ENCODE measurements at places on chromosomes 11 and 22. TPM values are rescaled to one million over a fixed set of nuclear protein-coding genes. Genes with fewer than 3 reads are reported as not detected.

- H3K4me1 ChIP-seq = peaks cover 76% of the 10 kb centered on the region
- peak overlapping the region; percentile 91 for H3K27ac ChIP-seq
- H3K27me3 ChIP-seq = no peaks in the 10 kb centered on the region
- H3K36me3 ChIP-seq = peaks cover 23% of the 10 kb centered on the region
These were observed 60.3 kb downstream of the UBASH3B start for GRCh38 chr11:122715548-122716440.

- no peak for DNase-seq
- peaks cover 2% of the 10 kb centered on the region for H3K36me3 ChIP-seq
- no peak overlapping the region for H3K27ac ChIP-seq
- peaks cover 16% of the 10 kb centered on the region for H3K4me1 ChIP-seq
- H3K27me3 ChIP-seq = peaks cover 91% of the 10 kb centered on the region
- H3K4me3 ChIP-seq = no peak overlapping the region
These were observed 3.0 kb downstream of the ELMOD1 start for GRCh38 chr11:107593951-107594350.

GRCh38 chr22:38110863-38111852 lies 674 bp upstream of the BAIAP2L2 start:
- no peak overlapping the region for H3K27ac ChIP-seq
- DNase-seq = no peak
- no peaks in the 10 kb centered on the region for H3K4me1 ChIP-seq
- no peak overlapping the region for H3K4me3 ChIP-seq
- H3K27me3 ChIP-seq = no peaks in the 10 kb centered on the region

- no peak overlapping the region for H3K4me3 ChIP-seq
- no peaks in the 10 kb centered on the region for H3K4me1 ChIP-seq
- peaks cover 11% of the 10 kb centered on the region for H3K27me3 ChIP-seq
- H3K36me3 ChIP-seq = no peaks in the 10 kb centered on the region
- no peak overlapping the region for H3K27ac ChIP-seq
- DNase-seq = no peak
These were observed 10.3 kb upstream of the RNF141 start for GRCh38 chr11:10551290-10551592.

Gene KCNJ1
- total RNA-seq = not detected

- H3K36me3 ChIP-seq = no peaks in the 10 kb centered on the region
- no peak overlapping the region for H3K4me3 ChIP-seq
- peaks cover 29% of the 10 kb centered on the region for H3K27me3 ChIP-seq
- no peak for DNase-seq
These were observed 130.7 kb downstream of the MN1 start for GRCh38 chr22:27670701-27671412.

GRCh38 chr22:26259510-26259909 lies 90.2 kb downstream of the SEZ6L start:
- peak; percentile 9 for DNase-seq
- H3K36me3 ChIP-seq = no peaks in the 10 kb centered on the region
- H3K27me3 ChIP-seq = peaks cover 22% of the 10 kb centered on the region
- no peak overlapping the region for H3K27ac ChIP-seq
- no peaks in the 10 kb centered on the region for H3K4me1 ChIP-seq
- no peak overlapping the region for H3K4me3 ChIP-seq

GRCh38 chr11:8168485-8169257 lies at the start of gene RIC3:
TSS of gene RIC3 (minus strand) at chr11:8169025. CDS start at chr11:8168989, 36 bp downstream.
- peaks cover 24% of the 10 kb centered on the region for H3K4me1 ChIP-seq
- DNase-seq = peak; percentile 65
- H3K4me3 ChIP-seq = peak within 1 kb of the TSS; percentile 84
- H3K36me3 ChIP-seq = peaks cover 11% of the 10 kb centered on the region

GRCh38 chr22:35697142-35697541 lies 20.5 kb upstream of the APOL5 start:
- H3K36me3 ChIP-seq = no peaks in the 10 kb centered on the region
- H3K27ac ChIP-seq = no peak overlapping the region
- no peaks in the 10 kb centered on the region for H3K4me1 ChIP-seq
- DNase-seq = peak; percentile 30
- H3K27me3 ChIP-seq = no peaks in the 10 kb centered on the region
- H3K4me3 ChIP-seq = no peak overlapping the region

DNA sequence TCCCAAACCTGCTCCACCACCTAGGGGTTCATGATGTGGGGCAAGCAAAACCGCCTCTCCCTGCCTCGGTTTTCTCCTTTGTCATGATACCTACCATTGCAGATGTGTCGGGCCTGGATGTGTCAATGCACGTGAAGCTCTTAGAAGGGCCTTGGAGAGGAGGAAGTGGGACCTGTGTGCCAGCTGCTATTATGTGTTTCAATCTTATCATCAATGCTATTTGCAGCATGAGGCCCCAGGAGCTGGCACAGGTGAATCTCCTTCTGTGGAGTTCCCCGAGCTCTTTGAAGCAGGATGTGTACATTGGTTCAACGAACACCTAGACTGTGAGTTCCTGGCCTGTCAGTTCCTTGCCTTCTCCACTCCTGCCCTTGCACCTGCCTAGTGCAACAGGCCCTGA lies 331.6 kb downstream of the CTTN start:
- no peaks in the 10 kb centered on the region for H3K27me3 ChIP-seq
- H3K27ac ChIP-seq = no peak overlapping the region
- no peak for DNase-seq
- no peaks in the 10 kb centered on the region for H3K36me3 ChIP-seq
- H3K4me1 ChIP-seq = no peaks in the 10 kb centered on the region
- no peak overlapping the region for H3K4me3 ChIP-seq

DNA sequence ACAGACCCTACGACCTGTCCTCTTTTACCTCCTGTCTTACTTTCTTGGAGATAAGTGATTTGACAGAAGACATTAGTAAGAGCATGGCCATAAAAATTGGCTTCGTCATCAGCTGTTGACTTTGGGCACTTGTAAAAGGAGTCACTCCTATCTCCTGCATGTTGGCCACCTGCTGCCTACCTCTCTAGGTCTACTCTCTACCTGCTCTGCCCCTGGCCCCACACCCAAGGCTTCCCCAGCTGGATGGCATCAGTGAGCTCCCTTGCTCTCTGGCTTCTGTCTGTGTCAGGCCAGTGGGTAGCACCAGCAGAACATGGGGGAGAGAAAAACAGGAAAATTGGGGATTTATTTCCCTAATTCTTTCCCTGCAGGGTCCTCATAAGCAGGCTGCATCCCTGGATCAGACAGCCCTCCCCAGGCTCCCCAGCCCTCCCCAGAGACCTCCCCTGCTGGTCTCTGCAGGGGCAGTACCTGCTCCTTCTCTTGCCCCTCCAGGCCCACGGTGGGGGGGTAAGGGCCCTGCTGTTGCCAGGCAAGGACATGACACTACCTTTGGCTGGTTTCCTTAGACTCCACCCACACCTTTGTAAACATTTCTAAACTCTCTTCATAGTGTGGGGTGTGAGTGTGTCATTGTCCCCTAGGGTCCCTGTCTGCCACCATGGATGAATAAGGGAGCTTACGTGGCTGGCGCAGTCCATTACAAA lies 157.0 kb upstream of the NECTIN1 start:
- no peaks in the 10 kb centered on the region for H3K4me1 ChIP-seq
- peaks cover 18% of the 10 kb centered on the region for H3K27me3 ChIP-seq
- no peaks in the 10 kb centered on the region for H3K36me3 ChIP-seq
- no peak overlapping the region for H3K4me3 ChIP-seq

DNA sequence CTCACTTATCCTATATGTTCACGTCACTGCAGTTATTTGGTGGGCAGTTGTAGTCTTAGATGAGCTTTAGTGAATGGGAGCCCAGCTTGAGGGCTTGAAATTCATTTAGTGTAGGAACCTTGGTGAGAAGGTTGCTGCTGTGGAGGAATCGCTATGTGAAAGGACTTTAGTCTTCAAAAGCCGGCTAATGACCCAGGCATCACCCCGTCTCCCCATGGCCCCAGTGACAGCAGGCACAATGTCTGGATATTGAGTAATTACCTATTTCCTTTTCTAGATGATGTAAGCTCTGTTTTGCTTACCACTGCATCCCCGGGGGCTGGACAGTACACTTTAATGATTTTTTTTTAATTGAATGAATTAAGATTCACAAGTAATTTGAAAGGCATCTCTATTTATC lies 283.2 kb downstream of the ST3GAL4 start:
- H3K4me3 ChIP-seq = no peak overlapping the region
- H3K27ac ChIP-seq = no peak overlapping the region
- H3K4me1 ChIP-seq = no peaks in the 10 kb centered on the region
- DNase-seq = no peak
- peaks cover 17% of the 10 kb centered on the region for H3K27me3 ChIP-seq
- H3K36me3 ChIP-seq = no peaks in the 10 kb centered on the region

- H3K27me3 ChIP-seq = peaks cover 16% of the 10 kb centered on the region
- no peak overlapping the region for H3K4me3 ChIP-seq
- no peaks in the 10 kb centered on the region for H3K4me1 ChIP-seq
- DNase-seq = no peak
- no peak overlapping the region for H3K27ac ChIP-seq
These were observed 219.3 kb upstream of the UBASH3B start for GRCh38 chr11:122436188-122436555.

Gene TEX54
- total RNA-seq = not detected

GRCh38 chr11:35040221-35040942 lies 98.6 kb upstream of the CD44 start:
- H3K4me3 ChIP-seq = peak overlapping the region; percentile 60
- H3K36me3 ChIP-seq = peaks cover 2% of the 10 kb centered on the region
- peak overlapping the region; percentile 89 for H3K27ac ChIP-seq
- peaks cover 3% of the 10 kb centered on the region for H3K27me3 ChIP-seq
- H3K4me1 ChIP-seq = peaks cover 45% of the 10 kb centered on the region

Gene IGSF9B
- total RNA-seq = 46.5 TPM

GRCh38 chr11:72112978-72113808 lies 698 bp upstream of the ANAPC15 start:
- no peaks in the 10 kb centered on the region for H3K27me3 ChIP-seq
- H3K4me1 ChIP-seq = peaks cover 18% of the 10 kb centered on the region
- peak overlapping the region; percentile 94 for H3K4me3 ChIP-seq
- peaks cover 6% of the 10 kb centered on the region for H3K36me3 ChIP-seq
- H3K27ac ChIP-seq = peak overlapping the region; percentile 99
- no peak for DNase-seq

DNA sequence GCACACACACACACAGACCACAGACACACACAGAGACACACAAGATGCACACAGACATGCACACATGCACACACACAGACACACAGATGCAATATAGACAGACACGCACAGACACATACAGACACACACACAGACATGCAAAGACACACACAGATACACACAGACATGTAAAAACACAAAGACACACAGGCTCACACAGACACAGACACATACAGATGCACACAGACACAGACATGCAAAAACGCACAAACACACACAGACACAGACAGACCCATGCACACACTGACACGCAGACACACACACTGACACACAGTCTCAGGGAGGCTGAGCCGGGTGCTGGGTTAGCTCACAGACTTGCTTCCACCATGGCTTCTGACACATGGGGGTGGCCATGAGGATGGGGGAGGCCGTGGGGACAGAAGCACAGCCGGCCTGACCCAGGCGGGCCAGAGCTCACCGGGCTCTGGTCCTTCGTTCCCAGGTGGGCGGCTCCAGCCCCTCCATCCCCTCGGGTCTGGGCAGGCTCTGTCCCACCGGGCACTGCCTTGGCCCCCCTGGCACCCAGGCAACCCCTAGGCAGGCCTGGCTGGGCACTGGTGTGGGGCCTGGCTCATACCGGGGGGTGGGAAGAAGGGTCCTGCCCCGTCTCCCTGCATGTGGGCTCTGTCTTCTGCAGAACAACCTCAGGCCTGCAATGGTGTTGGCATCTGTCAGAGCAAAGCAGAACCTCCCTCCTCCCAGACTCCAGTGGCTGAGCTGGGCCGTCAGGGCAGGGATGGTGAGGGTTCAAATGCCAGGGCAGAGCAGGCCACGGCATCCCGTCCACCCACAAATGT lies 1489.5 kb downstream of the BRD1 start:
- H3K4me1 ChIP-seq = no peaks in the 10 kb centered on the region
- H3K36me3 ChIP-seq = no peaks in the 10 kb centered on the region
- no peak overlapping the region for H3K27ac ChIP-seq
- no peak for DNase-seq

Gene ISX
- total RNA-seq = not detected

- DNase-seq = no peak
- no peak overlapping the region for H3K27ac ChIP-seq
- H3K27me3 ChIP-seq = no peaks in the 10 kb centered on the region
- no peaks in the 10 kb centered on the region for H3K4me1 ChIP-seq
- no peak overlapping the region for H3K4me3 ChIP-seq
These were observed 276.2 kb downstream of the BLID start for GRCh38 chr11:121839781-121840180.

DNA sequence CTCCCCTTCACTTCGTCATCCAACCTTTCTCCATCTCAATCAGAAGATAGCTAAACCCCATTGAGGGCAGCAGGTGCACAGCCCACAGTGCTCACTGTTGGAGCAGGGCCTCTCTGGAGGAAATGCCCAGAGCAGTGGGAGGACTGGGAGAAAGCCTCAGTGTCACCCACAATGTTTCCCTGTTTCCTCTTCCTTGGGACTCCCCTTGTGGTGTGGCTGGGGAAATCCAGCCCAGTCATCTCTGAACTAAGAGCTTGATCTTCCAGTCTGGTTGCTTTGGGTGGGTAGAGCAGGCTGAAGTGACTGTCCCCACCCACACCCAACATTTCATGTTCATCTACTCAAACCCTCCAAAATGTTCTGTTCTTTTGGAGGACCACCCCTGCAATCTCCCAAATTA lies 29.8 kb upstream of the EED start:
- peaks cover 57% of the 10 kb centered on the region for H3K4me1 ChIP-seq
- peaks cover 18% of the 10 kb centered on the region for H3K36me3 ChIP-seq
- peaks cover 10% of the 10 kb centered on the region for H3K27me3 ChIP-seq
- H3K27ac ChIP-seq = peak overlapping the region; percentile 73

DNA sequence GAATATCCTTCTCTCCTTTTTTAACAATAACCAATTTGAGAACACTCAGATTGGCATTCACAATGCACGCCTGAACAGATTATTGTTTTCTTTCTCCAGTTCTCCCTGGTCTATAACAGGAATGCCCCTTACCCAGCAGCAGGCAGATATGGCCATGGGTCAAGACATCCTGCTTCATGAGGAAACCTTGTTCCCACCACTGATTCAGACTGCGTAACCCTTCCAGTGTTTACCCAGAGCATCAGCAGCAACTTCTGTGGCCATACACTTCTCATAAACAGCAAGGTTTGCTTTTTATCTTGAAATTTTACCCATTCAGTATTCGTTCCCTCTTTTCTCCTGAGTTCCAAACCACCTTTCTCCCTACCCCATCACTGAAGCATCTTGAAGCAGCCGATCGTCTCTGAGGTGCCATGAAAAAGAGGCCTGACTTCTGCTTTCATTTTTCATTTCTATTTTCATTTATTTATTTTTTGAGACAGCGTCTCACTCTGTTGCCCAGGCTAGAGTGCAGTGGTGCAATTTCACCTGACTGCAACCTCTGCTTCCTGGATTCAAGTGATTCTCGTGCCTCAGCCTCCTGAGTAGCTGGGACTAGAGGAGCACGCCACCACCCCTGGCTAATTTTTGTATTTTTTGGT lies 9.6 kb downstream of the PTS start:
- H3K27ac ChIP-seq = peak overlapping the region; percentile 57
- peaks cover 2% of the 10 kb centered on the region for H3K4me1 ChIP-seq
- no peak overlapping the region for H3K4me3 ChIP-seq
- H3K27me3 ChIP-seq = no peaks in the 10 kb centered on the region

- H3K4me1 ChIP-seq = no peaks in the 10 kb centered on the region
- H3K36me3 ChIP-seq = no peaks in the 10 kb centered on the region
- H3K27me3 ChIP-seq = peaks cover 18% of the 10 kb centered on the region
These were observed 1.3 kb upstream of the SEC14L3 start for GRCh38 chr22:30472994-30473720.

Gene FZD4
- 0.04 TPM for total RNA-seq
